ENCODE measurements at places on chromosomes 4 and X. TPM values are rescaled to one million over a fixed set of nuclear protein-coding genes. Genes with fewer than 3 reads are reported as not detected.

DNA sequence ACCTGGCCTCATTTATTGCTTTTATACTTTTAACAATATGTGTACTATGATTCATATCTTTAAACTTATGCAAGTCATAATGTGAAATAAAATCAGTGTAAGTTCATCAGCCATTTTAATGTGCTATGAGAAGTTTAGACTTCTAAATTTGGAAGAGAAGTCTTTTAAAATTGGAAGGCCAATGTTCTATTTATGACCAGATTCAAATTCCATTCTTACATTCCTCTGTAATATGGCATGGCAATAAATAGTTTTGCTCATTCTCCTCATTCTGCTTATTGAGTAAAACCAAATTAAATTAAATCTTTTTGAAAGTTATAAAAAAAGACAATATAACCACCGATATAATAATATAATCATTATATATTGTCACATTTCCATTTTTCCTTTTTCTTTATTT, 126.2 kb downstream of the SORBS2 start:
- no peak for DNase-seq

DNA sequence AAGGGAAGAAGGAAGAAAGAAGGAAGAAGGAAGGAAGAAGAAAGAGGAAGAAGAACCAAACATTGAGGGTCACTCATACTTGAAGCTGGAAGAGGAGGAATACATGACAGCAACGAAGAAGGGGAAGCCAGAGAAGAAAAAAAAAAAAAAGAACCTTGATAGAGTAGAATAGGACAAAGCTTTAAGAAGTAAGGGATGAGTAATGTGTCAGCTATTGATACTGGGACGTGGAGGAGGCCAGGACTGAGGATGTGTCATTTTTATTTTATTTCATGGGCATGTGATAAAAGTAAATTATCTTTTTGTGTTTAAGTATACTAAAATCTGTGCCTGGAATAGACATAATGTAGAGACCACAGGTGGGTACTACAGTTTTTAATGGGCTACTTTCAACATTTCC, 6.4 kb downstream of the EDA2R start:
- DNase-seq: no peak

DNA sequence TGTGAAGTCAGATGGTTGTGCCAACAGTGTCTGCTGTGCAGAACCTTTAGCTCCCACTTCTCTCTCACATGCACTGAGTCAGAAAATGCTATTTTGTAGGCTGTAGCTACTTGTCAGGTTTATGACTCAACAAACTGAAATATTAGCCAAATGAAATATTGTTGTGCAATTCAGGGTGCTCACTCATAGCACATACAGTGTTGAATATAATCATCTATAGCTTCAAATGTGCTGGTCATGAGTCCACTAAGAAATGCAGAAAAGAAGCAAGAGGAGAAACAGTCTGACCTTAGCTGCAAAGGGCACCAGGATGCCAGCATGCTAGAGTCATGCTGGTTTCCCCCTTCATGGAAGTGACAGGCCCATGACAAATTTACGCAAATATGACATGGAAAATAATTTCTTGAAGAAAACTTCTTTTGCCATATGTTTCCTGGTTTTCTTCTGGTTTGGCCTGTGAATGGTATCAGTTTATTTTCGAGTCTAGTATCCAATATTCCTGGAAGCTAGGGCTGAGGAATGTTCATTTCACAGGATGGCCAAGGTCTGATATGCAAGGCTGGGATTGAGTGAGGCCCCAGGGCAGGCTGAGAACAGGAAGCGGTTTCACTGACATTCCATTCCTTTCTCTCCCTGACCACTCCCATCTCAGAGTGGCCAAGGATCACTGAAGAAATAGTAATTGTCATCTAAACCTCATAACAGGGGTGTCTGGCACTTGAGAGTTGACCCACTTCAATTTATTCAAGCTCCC, 10.3 kb upstream of the CXCL2 start:
- DNase-seq: peak; percentile 54

- no peak for DNase-seq
These were observed 5.8 kb upstream of the DGKQ start for GRCh38 chr4:978957-979701.

GRCh38 chr4:2378898-2379297, 39.5 kb downstream of the ZFYVE28 start:
- no peak for DNase-seq

The GPRIN3 gene
- 4.4 TPM for polyA plus RNA-seq

The TLR3 gene
- polyA plus RNA-seq: 0.69 TPM

The NUDT11 gene
- polyA plus RNA-seq: 0.14 TPM

The MGARP gene
- polyA plus RNA-seq: 0.83 TPM

The IGSF1 gene
- 0.65 TPM for polyA plus RNA-seq

Measured in heart left ventricle (tissue), 16 donors.